ENCODE measurements at places on chromosomes 6 and 20. TPM values are rescaled to one million over a fixed set of nuclear protein-coding genes. Genes with fewer than 3 reads are reported as not detected.

SNTA1 gene
- 10.6 TPM for total RNA-seq

DNA sequence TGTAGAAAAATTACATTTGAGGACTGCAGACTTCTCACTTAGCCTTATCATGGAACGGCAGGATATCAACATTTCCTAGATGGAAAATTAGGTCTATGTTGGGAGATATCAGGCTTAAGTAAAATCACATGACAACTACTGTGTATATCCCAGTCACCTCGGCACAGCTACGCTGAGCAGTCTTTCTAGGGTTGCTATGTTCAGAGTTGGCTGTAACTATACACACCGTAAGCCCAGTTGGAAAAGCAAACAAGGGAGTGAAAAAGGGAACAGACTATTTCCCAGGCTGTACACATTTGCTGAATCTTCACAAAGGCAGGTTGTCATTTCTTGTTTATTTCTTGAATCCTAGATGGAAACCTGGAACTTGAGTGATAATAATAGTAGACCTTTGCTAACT lies 80.7 kb upstream of the PTPRK start:
- no peak for DNase-seq

- no peak for DNase-seq
These were observed 1.3 kb upstream of the ANGPT4 start for GRCh38 chr20:917416-917815.

DNA sequence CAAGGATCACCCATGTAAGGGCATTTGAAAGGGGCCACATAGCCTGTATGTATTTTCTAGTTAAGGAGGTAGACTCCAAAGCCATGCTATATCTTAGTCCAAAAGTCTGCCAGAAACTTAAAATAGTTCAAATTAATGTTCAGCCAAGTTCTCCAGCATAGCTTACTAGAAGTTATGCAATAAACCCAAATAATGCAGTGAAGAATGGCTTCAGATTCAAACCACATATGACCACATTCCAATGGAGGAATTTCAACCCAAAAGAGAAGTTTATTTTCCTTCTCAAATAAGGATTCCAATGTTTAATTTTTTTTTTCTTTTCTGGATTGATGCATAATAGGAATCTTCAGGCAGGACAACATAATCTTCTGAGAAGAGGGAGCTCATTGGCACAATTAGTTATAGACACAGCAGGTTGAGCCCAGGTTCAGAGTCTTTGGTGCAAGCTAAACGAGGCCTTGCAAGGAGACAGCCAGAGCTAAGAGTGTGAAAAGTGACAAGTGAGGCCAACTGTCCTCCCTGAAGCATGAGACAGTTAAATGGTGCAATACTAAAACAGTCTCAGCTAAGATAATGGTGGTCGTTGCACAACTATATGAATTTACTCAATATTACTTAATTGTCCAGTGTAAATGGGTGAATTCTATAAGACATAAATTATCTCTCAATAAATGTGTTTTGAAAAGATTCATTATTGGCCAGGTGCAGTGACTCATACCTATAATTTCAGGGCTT lies 598.8 kb upstream of the CDH4 start:
- no peak for DNase-seq

Data from activated naive CD8-positive, alpha-beta T cell treated with anti-CD3 and anti-CD28 coated beads, Interleukin-2, amount 10 ng/mL, durations not matched to agents 7 days and 5 days (primary cell).